ENCODE measurements at places on chromosomes 6 and 20.

- DNase-seq: no peak
Observed at GRCh38 chr6:117989086-117989485, 82.0 kb downstream of the SLC35F1 start.

GRCh38 chr20:34546751-34547181, 11.8 kb upstream of the MAP1LC3A start:
- peak; percentile 80 for DNase-seq

GRCh38 chr6:38364127-38364526, 275.6 kb downstream of the BTBD9 start:
- no peak for DNase-seq

GRCh38 chr20:53611449-53611894, 17.8 kb upstream of the ZNF217 start:
- DNase-seq: no peak

GRCh38 chr20:8663424-8663823, 405.5 kb upstream of the PLCB4 start:
- no peak for DNase-seq

- DNase-seq: peak; percentile 9
Observed at GRCh38 chr20:9903048-9903655, 64.3 kb upstream of the PAK5 start.

DNA sequence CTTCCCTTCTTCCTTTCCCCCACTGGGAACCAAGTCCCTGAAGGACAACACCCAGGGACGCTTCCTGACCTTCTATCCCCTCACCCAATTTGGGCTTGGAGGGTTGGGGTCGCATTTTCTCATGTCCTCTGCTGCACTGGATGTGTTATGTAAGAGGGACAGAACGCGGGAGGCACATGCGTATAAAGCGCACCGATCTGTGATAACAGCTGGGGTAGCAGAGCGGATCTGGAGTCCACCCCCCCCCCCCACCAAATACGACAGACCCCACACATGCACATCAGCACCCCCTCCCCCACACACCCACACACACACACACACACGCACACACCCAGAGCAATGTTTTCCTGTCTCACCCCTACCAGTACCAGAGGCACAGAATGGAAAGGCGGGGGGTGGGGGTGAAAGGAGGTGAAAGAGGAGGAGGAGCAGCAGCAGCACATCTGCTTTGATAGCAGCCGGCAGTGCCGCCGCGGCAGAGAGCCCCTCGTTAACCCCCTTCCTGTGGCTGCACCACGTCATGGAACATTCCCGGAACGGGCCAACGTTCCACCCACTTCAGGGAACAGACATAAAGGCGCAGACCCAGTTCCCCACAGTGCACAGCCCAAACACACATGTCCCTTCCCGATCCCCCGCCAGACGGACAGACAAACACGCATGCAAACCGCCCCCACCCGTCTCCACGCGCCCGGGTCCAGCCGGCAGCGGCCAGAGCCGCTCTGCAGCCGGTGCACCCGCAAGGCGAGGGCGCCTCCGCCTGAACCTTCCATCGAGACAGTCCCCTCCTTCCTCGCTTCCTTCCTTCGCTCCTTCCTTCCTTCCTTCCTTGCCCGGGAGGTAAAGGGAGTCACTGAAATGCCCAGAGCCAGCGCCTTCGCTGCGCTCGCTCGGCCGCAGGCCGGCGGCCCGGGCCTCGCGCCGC, 590 bp downstream of the HIVEP2 start:
- DNase-seq: no peak

- DNase-seq: no peak
Observed at GRCh38 chr6:152423216-152424103, 213.7 kb downstream of the SYNE1 start.

GRCh38 chr6:37761554-37762271, 57.8 kb upstream of the ZFAND3 start:
- DNase-seq: no peak

- DNase-seq: peak; percentile 12
Observed at GRCh38 chr20:58148891-58149290, 79.6 kb downstream of the ANKRD60 start.

GRCh38 chr20:10322073-10323012, 103.7 kb downstream of the SNAP25 start:
- no peak for DNase-seq

DNA sequence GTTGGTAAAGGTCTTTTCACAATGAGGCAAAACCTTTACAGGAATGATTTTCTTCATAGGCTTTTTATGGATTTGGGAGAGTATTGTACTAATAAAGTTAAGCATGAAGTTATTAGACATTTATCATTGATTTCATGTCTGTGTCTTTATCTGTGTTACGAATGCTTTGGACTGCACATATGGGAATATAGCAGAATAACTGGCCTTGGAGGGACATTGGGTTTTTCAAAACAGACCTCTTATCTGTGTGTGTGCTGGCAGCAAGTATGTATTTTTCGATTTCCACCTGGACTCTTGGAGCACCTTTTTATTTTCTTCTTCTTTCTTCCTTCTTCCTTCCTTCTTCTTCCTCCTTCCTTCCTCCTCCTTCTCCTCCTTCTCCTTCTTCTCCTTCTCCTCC, 74.6 kb downstream of the CDKAL1 start:
- no peak for DNase-seq

DNA sequence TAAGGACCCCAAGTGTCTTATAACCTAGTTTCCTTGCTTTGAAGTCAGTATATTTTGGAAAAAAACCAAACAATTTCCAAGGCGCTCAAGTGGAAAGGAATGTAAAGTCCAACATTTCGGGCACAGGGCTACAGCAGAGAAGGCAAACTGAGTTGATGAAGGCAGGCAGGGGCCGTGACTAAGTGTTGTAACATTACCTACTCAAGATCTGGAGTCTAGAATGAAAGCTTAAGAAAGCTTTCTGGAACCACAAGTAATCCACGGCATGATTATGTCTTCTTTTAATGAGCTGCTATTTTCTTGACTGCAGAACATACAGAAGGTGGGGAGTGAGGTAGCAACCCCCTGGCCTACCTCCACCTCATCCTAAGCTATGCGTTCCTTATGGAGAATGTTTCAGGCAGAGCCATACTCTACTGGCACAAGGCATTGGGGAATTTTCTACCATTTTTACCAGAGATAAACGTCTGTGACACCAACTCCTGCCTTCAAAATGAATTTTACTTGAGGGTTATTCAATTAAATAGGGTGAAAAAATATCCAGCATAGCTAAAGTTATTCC, 4.3 kb downstream of the PPP1R10 start:
- DNase-seq: no peak

- DNase-seq: no peak
Observed at GRCh38 chr6:61809004-61809595, 476.9 kb downstream of the KHDRBS2 start.

Measured in NCI-H2029 (cell line).